GM12878 (cell line): ENCODE measurements at places on chromosomes 1 and 21. TPM values are rescaled to one million over a fixed set of nuclear protein-coding genes. Genes with fewer than 3 reads are reported as not detected.

DNA sequence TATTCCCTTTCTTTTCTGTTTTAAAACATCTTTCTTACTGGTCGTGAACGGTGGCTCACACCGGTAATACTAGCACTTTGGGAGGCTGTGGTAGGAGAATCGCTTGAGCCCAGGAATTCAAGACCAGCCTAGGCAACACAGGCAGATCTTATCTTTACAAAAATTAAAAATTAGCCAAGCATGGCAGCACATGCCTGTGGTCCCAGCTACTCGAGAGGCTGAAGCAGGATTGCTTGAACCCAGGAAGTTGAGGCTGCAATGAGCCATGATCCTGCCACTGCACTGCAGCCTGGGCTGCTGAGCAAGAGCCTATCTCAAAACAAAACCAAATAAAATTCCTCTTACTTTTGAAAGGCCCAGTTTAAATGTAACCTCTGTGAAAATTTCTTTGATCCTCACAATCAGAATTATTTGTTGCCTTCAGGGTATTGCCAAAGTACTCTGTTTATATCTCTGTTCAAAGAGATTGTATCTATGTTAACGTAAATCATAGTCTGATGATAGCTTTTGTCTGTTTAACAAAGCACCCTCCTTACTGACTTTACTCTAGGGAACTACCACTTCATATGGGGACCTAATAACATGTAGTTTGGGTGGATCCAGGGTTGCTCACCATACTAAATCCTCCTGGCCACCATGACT, 71.6 kb downstream of the RERE start:
- DNase-seq = no peak

- DNase-seq = peak; percentile 50
Observed at GRCh38 chr1:99849744-99850458, at the start of gene AGL. Gene AGL, plus strand, starts transcription at chr1:99850361. Its CDS starts 682 bp downstream, at chr1:99851043.

DNA sequence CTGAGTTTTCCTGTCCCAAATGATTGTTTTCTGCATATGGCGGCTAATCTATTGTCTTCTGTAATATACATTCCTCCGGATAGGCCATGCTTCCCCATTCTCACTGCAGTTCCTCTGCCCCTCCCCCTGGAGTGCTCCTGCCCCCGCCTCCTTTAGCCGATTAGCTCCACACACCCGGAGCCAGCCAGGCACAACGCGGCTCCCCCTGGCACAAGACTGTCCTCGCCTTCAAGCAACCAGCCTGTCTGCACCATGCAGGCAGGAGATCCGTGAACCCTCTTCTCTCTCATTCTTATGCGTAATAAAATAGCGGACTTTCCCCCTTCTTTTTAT, 18.0 kb downstream of the SERTAD4 start:
- no peak for DNase-seq

- no peak for DNase-seq
Observed at GRCh38 chr1:42844592-42845140, 1.7 kb upstream of the ZNF691 start.

DNA sequence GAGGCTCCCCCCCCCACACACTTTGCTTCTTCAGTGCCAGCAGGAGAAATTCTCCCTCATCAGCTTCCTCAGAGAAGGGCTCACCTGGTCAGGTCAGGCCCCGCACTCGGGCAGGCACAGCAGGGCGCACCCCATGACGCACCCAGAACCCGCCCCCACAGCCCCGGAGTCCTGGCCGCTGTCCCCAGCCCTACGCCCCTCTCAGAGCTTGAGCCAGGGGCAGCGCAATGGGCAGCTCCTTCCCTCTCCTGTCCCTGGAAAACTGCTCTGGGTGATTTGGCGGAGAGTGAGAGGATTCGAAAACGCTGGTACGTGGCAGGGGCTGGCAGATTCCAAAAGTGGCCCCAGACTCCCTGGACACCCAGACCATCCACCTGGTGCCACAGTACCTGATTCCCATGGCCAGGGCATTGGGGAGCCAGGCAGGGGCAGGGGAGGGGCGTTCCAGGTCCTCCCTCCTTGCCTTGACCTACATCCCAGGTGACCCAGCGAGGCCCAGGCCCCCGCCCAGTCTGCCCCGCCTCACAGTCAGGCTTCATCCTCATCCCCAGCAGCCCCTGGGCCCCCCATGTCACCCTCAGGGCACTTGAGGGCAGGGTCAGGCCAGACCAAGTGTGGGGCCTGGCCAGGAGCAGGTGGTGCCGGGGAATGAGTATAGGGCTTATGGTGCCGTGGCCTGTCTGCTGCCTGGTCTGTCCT, 23.7 kb downstream of the RRP1 start:
- no peak for DNase-seq

DNA sequence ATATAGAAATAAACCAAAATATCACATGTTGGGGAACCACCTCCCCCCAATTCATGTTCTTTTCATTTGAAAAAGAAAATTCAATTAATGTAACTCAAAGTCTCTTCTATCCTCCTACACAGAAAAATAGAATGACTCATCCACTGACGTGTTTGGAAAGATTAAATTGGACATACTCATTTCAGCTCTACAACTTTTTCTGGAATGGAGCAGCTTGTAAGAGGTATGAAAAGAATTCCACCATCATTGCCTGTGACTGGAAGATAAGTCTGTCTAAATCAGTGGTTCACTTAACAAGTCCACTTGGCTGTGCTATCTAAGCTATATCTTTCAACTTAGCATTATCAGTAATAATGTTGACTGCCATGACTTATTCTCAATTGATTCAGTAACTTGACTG, 702.3 kb downstream of the BRINP3 start:
- DNase-seq = no peak

- no peak for DNase-seq
Observed at GRCh38 chr1:202580619-202581018, 129.6 kb downstream of the SYT2 start.

- no peak for DNase-seq
Observed at GRCh38 chr1:54982739-54983138, 2.3 kb downstream of the TMEM61 start.

DNA sequence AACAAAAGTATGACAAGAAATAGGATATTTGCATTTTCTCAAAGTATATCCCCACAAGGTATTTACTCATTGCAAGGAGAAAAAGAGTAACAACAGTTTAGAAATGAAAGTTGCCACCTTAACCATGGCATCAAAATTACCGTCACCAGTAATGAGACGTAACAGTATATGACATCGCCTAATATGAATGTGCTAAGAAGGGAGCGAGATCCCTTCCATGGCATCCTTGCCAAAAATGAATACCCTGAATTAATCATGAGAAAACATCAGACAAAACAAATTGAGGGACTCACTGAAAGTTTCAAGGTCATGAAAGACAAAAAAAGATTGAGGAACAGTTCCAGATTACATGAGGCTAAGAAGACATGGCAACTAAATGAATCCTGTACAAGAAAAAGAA, 78.9 kb upstream of the MROH9 start:
- no peak for DNase-seq

- no peak for DNase-seq
Observed at GRCh38 chr1:11725616-11726015, 10.3 kb upstream of the AGTRAP start.

- no peak for DNase-seq
Observed at GRCh38 chr1:91827459-91828321, 58.3 kb downstream of the TGFBR3 start.

DNA sequence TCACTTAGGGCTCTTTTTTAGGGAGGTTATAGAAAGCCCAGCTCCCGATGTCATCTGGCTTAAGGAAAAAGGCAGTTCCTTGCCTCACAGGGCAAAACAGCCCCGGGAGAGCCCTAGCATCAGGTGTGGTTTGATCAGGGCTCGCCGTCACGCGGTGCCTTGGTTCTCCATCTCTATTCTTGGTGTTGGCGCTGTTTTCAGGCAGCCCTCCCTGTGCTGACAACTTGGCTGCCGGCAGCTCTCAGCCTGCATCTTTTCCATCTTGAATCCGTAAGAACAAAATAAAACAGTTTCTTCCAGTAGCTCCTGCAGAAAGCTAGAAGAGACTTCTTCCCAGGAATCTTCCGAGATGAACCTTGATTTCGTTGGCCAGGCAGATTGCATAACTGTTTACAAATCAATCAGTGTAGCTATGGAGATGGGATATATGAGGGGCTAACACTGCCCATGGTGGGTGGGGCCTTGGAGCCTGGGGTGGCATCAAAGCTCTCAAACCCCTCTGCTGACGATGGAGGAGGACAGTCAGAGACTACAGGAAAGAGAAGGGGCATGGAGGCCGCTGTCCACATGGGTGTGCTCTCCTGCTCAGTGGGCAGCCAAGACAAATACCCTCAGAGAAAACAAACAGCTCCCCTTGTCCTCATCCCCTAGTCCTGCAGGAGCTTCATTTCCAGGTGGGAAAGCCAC, 370.7 kb upstream of the C1orf174 start:
- DNase-seq = no peak

GRCh38 chr1:36599828-36600227, 117.1 kb upstream of the CSF3R start:
- no peak for DNase-seq

GRCh38 chr1:222373216-222373615, 174.7 kb downstream of the HHIPL2 start:
- no peak for DNase-seq

DNA sequence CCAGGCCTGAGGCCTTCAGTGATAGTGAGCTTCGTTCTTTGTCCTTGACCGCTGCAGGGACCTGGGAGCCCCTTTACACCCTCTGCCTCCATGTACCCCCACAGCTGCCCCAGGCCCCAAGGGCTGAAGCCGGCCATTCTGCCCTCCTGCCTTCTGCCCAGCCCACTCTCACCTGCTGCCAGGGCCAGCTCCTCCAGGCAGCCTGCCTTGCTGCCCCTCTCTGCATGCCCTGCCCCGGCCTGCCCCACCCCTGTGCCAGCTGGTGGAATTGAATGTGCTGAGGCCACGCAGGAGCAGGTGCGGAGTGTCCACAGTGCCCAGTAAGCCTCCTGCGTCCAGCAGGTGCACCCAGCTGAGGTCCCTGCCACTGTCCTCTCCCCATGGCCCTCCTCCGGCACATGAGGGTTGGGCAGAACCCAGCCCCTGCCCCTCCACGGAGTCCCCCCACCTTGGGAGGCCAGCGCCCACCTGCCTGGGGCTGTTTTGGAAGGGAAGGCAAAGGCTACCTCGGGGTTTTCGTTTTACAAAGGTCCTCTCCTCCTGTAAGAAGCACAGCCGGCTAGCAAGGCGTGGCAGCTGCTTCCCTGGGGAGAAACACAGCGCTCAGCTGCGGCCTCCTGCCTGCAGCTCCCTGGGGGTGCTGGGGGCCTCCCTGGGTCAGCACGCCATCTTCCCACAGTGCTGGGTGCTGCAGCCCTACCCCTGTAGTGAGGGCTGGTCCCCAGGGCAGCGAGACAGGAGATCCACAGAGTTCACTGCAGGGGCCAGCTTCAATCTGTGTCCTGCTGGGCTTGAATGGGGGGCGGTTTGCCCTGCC, 21.0 kb downstream of the MMEL1 start:
- no peak for DNase-seq

- no peak for DNase-seq
Observed at GRCh38 chr1:222824641-222825040, 9.8 kb downstream of the DISP1 start.

DNA sequence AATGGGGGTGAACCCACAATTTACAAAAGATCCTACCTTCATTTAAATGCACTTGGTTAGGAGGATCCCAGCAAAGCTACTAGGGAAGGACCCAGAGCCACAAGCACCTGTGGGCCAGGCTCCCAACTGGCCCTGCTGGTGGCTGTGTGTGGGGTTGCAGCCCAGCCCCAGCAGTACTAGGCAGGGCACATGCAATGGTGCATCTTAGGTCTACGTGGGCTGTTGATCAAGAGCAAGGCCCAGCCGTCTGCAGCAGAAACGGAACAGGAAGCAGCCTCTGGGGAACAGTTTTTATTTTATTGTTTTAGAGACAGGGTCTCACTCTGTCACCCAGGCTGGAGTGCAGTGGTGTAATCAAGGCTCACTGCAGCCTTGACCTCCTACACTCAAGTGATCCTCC, 134.1 kb upstream of the RAB4A start:
- no peak for DNase-seq

DNA sequence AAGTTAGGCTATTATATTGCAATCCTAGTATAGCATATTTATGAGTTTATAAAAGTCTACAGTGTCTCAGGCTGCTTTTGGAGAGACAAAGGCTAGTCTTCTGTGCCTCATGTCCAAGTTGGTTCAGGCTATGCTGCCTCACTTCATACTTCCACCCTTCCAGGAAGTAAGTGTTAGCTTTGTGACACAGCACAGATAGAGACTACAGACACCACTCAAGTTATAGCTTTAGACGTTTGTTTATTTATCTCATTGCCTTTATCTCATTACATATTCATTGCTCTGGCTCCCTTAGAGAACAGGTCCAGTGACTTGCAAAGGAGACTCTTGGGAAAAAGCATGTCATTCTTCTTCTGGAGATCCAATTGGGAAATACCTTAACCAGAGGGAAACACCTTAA, 22.6 kb upstream of the GBP4 start:
- no peak for DNase-seq

DNA sequence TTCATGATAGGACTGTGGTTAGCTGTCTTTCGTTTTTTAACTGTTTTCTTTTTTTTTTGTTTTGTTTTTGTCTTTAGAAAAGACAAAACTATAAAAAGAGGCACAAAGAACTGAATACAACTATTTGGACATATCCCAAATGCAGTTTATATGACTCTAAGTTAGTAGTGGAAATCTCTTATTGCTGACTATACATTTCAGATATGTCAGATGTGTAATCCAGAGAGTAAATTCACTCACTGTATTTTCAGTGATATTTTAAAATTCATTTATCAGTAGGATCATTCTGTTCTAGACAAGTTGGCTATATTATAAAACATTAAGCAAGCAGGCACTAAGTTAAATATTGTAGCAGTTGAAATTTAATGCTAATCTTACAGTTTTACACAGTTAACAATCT, 5.7 kb downstream of the RAP1A start:
- DNase-seq = no peak

GRCh38 chr21:36134803-36135390, at the start of gene CBR3:
Gene CBR3, plus strand, starts transcription at chr21:36135079. Its CDS starts 114 bp downstream, at chr21:36135193.
- DNase-seq = no peak

PLEKHN1 gene
- not detected in 2 replicates for polyA plus RNA-seq

LRRC38 gene
- polyA plus RNA-seq = not detected in 2 replicates

IL22RA1 gene
- polyA plus RNA-seq = not detected in 2 replicates

LAMB3 gene
- 0.18 and 0.19 TPM in 2 replicates for polyA plus RNA-seq

PIGV gene
- polyA plus RNA-seq = 15.8 and 16.8 TPM in 2 replicates

RPTN gene
- polyA plus RNA-seq = not detected in 2 replicates

VSIG8 gene
- polyA plus RNA-seq = not detected in 2 replicates

GREM2 gene
- not detected in 2 replicates for polyA plus RNA-seq

GCSAML gene
- polyA plus RNA-seq = not detected in 2 replicates

LCE6A gene
- not detected in 2 replicates for polyA plus RNA-seq

CCDC28B gene
- polyA plus RNA-seq = 133 and 135 TPM in 2 replicates

C1orf94 gene
- polyA plus RNA-seq = not detected in 2 replicates

S100A2 gene
- 0.42 and 0.60 TPM in 2 replicates for polyA plus RNA-seq

PDC gene
- polyA plus RNA-seq = not detected in 2 replicates
